Activated naive CD4-positive, alpha-beta T cell (primary cell): ENCODE measurements at places on chromosomes 1 and 21.
A peak's percentile ranks its signal among the peaks of the same experiment; 100 is the strongest.

DNA sequence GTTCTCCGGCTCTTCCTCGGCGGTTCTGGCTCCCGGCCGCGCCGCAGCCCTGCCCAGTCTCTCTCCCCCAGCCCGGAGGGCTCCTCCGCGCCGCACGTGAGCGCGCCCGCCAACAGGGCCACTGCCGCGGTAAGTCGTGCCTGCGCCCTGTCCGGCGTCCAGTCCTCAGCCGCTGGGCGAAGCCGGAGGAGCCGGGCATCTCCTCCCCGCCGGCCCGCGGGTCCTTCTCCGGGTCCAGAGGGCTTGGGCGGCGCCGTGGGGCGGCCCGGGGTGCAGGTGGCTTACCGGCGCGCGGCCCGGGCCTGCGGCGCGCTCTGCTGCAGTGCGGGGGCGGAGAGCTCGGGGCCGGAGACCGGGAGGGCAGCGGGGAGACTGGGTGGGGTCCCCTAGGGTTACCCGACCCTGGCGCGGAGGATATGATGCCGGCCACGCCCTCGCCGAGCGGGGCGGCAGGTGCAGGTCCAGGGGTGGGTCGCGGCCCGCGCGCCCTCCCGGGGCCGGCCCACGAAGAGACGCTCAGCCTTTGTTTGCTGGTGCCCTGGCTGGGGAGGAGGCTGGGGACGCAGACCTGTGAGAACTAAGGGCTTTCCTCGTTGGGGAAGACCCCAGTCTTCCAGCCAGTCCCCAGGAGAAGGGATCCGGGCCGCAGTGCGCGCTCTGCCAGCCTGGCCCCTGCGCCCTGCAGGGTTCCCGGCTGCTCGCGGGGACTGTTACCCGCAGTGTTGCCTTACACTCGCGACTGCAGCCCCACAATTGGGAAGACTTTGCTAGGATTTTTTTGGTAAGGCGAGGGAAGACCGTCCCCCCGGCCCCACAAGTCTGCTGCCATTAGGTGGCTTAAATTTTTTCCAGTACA lies at the start of gene DOP1B:
TSS of gene DOP1B (plus strand) at position 10 of the 856 bp plus-strand sequence. CDS start 7,910 bp downstream, outside the sequence.
- DNase-seq = no peak

- DNase-seq = no peak
Measured at GRCh38 chr21:45224189-45224938, 63.3 kb downstream of the POFUT2 start.

GRCh38 chr1:84855168-84855567 lies 37.8 kb downstream of the LPAR3 start:
- no peak for DNase-seq

- DNase-seq = no peak
Measured at GRCh38 chr1:78624035-78624434, 3.8 kb downstream of the IFI44L start.

- peak; percentile 10 for DNase-seq
Measured at GRCh38 chr1:54310439-54311328, 95.5 kb downstream of the SSBP3 start.

- DNase-seq = no peak
Measured at GRCh38 chr1:33021567-33022431, 14.9 kb downstream of the AK2 start.

DNA sequence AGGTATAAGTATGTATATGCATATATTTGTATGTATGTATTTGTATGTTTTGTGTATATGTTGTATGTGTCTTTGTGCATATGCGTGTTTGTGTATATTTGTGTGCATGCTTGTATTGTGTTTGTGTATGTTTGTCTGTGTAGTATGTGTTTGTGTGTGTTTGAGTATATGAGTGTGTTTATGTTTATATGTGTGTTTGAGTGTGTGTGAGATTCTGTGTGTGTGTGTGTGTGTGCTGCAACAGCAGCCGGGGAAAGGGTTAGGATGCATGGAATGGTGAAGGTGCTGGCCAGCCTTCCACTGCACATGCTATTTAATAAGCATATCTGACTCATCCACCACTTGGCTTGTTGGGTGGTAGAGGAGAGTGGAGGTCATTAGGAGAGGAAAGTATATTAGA lies 46.6 kb upstream of the RAB4A start:
- no peak for DNase-seq

- no peak for DNase-seq
Measured at GRCh38 chr1:156245451-156246232, 2.2 kb downstream of the PAQR6 start.

DNA sequence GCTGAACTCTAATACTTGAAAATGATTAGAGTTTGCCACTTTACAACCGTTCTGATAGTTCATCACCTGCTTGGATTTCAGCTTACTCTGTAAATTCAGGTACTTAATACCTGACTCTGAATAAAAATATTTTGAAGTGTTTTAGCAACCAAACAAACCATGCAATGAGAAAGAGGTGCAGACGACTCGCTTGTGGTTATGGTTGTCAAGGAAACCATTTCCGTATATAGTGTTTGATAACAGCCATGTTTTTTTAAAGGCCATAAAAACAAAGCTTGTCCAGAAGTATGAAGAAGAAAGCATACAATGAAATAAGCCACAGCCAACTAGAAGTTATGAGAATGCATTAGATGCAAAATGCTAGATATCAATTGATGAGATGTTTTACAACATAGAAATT lies 167.2 kb upstream of the HMCN1 start:
- DNase-seq = no peak

- no peak for DNase-seq
Measured at GRCh38 chr1:67850611-67851075, 17.4 kb upstream of the GNG12 start.

DNA sequence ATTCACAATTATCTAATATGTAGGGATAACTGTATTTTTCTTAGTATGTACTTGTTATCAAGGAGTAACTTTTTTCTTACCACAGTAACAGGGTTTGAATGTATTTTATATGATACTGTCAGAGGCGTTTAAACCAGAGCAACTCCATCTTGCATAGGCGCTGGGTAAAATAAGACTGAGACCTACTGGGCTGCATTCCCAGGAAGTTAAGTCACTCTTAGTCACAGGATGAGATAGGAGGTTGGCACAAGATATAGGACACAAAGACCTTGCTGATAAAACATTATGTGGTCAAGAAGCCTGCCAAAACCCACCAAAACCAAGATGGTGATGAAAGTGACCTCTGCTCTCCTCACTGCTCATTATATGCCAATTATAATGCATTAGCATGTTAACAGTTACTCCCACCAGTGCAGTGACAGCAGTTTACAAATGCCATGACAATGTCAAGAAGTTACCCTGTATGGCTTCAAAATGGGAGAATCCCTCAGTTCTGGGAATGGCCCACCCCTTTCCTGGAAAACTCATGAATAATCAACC lies 64.8 kb downstream of the RPE65 start:
- no peak for DNase-seq

DNA sequence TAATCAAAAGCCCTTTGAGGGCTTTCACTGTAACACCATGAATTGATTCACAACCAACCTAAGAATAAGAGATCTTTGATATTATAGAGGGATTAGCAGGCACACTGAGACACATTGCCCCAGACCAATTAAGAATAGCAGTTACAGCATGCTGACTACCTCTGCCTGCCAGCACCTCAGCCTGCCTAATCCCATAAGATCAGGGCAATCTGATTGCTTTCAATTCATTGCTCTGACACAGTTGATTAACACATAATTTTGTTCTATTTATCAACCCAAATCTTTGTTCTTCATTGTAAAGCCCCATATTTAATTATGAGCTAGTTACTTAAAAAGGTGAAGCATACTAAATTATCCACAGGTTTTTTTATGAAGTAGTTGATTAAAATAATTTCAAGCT lies 548.8 kb upstream of the ZP4 start:
- DNase-seq = no peak

GRCh38 chr1:10795276-10796021 lies 997 bp downstream of the CASZ1 start:
- no peak for DNase-seq

DNA sequence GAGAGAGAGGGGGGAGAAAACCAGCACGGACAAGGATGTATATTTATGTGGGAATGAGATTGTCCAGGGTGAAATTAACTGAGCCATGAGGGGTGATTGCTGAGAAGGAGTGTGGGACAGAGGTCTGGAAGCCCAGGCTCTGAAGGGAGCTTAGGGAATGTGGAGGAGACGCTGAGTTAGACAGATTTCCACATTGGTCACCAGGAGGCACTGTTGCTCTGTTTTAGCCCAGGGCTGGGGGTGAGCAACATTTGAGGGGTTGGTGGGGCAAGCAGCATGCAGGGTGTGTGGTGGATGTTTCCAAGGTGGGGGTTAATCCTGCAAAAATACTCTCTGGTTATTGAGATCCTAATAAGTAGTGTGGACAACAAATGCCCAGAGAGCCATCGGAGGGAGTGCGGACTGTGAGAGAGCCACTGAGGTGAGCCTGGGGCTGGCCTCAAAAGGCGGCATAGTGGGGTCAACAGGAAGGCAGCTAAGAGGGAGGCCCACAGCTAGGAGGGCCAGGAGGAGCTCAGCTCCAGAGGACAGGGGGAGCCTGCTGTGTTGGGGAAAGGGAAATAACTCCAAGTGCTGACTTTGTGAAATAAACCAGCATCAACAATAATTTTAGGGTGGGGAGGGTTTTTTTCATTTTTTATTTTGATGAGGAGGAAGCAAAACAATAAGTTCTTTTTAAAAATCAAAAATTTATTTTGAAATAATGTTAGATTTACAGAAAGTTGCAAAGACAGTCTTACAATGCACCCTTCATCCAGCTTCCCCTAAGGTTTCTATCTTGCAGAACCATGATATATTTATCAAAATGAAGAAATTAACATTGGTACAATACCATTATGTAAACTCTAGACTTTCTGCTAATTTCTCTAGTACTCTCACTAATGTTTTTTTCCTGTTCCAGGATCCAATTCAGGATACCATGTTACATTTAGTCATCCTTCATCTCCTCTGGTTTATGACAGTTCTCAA lies 82.8 kb upstream of the CD34 start:
- DNase-seq = no peak

- no peak for DNase-seq
Measured at GRCh38 chr1:89989799-89990198, 5.1 kb upstream of the ZNF326 start.

DNA sequence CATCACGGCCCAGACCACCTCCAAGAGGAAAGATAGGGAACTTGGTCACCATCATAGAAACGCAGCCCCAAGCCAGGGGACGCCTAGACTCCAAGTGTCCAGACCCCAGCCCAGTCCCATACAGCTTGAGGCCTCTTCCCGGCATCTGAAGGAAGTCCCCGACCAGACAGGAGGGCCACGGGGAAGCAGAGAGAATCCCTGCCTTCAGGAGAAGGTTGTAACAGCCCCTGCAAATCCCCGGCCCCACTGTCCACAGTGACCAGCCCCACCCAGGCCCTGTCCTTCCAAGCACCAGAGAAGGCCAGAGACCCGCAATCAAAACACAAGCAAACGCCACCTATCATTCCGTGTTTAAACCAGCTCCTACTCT lies 1.7 kb downstream of the SLC19A1 start:
- DNase-seq = no peak

DNA sequence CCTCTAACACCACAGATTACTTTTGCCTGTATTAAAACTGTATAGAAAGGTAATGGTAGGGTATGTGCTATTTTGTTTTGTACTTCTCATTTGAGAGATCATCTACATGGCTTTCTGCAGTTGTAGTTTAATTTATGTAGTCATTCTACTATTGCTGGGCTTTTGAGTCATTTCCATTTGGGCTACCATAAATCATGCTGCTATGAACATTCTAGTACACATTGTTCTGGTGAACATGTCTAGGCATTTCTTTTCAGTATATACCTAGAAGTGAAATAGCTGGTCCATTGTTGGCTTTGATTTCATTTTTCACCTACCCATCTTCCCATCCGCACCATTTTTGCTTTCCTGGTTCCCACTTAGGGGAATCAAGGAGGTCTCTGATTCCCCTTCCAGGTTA lies 18.7 kb downstream of the EDN2 start:
- no peak for DNase-seq

- no peak for DNase-seq
Measured at GRCh38 chr1:183812128-183812527, 7.2 kb downstream of the RGL1 start.

- DNase-seq = no peak
Measured at GRCh38 chr21:28771790-28772501, 220.7 kb downstream of the LTN1 start.

GRCh38 chr21:38815060-38815405 lies 9.3 kb downstream of the ETS2 start:
- no peak for DNase-seq

- DNase-seq = no peak
Measured at GRCh38 chr1:3467096-3468036, 12.9 kb downstream of the ARHGEF16 start.
